ENCODE measurements at places on chromosomes 7 and 10. TPM values are rescaled to one million over a fixed set of nuclear protein-coding genes. Genes with fewer than 3 reads are reported as not detected.

The CDC14C gene
- total RNA-seq = not detected

The SPDYE6 gene
- not detected for total RNA-seq

The MXI1 gene
- 16.6 TPM for total RNA-seq

The NANOS1 gene
- total RNA-seq = 2.9 TPM

The TMEM176B gene
- total RNA-seq = 1.6 TPM

The LIPJ gene
- total RNA-seq = not detected

The ELAPOR2 gene
- 41.6 TPM for total RNA-seq

The CALN1 gene
- 10.5 TPM for total RNA-seq

The GIMAP8 gene
- 0.09 TPM for total RNA-seq

The TES gene
- total RNA-seq = 48.5 TPM

The FOXK1 gene
- 17.1 TPM for total RNA-seq

DNA sequence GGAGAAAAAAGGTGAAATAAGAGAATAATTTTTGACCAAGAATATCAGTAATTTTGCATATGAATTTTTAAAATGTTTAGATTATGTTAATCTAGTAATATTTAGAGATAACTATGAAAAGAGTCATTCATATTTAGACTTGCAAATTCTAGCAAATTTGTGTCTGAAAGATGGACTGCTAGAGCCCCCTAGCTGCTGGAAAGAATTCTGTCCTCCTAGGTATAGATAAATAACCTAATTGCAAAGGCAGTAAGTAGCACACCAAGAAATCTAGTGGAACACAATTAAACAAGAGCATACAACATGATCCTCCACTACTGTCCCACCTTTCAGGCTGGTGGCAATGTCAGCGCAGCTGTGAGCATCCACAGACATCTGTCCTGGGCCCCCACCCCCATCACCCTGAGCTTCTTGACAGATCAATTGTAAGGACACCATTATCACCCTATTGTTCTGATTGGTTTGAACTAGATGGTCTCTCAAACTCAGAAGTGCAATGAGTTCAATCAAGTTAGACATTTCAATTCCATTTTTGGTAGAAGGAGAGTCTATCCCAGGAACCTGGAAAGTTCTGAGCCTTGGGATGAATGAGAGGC is 15.0 kb upstream of the GFRA1 start:
- DNase-seq = peak; percentile 36
- no peaks in the 10 kb centered on the region for H3K27me3 ChIP-seq
- no peaks in the 10 kb centered on the region for H3K36me3 ChIP-seq
- no peak overlapping the region for H3K4me3 ChIP-seq

DNA sequence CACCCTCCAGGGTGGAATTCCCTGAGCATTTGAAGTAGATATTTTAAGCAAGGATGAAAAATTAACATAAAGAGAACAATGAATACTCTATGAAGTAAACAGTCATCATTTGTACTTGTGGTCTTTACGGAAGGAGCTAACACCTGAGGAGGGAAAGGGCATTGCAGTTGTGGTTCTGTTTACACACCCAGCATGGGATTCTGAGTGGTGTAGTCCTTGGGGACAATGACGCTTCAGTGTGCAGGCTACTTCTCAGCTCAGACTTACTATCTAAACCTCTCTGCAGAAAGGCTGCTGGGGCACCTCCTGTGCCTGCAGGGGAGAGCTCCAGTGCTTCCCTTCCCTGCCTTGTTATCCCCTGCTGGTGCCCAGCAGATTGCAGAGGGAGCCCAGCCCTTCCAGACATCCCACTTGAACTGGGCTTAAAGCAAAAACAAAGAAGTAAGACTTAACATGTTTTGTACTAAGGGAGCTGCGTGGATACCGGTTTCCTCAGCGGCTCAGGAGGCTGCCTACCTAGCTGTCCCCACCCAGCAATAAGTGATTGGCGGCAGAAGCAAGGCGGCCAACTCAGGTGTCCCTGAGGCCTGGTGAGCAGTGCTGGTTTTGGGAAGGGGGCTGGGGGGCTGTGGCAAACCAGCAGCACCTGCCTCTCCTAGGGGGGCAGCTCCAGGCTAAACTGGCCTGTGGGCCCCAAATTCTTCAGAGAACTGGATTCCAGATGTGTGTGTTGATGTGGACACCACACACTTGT is 89.1 kb downstream of the CELF2 start:
- no peaks in the 10 kb centered on the region for H3K27me3 ChIP-seq
- peaks cover 44% of the 10 kb centered on the region for H3K4me1 ChIP-seq
- peak overlapping the region; percentile 47 for H3K27ac ChIP-seq
- no peak overlapping the region for H3K4me3 ChIP-seq

DNA sequence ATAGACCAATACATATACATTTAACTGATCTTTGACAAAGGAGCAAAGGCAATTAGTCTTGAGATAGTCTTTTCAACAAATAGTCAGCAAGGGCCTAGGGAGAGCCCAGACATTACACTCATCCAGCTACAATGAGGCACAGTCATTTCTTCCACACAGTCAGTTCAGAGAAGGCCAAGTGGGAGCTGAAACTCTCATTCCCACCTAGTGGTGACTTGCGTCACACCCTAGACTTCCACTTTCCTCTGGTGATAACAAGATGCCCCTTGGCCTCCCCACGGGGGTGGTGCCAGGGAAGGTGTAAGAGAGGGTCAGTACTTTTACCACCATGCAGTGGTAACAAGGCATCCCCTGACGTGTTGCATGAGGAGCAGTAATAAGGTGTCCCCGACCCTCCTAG is 8.0 kb downstream of the FRMPD2 start:
- no peak overlapping the region for H3K4me3 ChIP-seq
- H3K36me3 ChIP-seq = no peaks in the 10 kb centered on the region
- no peak overlapping the region for H3K27ac ChIP-seq
- H3K4me1 ChIP-seq = peaks cover 10% of the 10 kb centered on the region
- DNase-seq = no peak

DNA sequence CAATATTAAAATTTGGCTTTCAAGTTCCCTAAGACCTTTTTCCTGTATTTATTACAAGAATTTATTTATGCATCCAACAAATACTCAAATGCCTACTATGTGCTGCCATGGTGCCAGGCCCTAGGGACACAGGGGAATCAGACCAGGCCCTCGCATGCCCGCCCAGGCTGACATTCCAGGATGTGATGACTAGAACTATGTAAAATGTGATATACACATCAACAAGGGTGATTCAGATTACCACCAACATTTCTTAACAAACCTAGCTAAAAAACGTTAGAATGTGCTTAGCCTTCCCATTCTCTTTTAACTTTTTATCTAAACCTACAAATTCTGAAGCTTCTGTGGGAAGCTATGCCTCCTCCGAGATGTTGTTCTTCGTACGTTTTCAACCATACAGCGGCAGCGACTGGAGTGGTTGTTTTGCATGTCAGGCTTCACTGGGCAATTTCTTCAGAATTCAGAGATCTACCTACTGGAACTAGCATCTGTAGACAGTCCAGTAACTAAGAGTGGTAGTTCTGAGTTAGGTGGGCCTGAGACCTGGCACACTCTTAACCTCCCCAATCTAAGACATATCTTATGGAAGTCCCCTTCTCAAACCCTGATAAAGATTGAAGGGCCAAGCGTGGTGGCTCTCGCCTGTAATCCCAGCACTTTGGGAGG is 22.1 kb downstream of the GNA12 start:
- peak overlapping the region; percentile 100 for H3K27ac ChIP-seq
- H3K4me1 ChIP-seq = peaks cover 94% of the 10 kb centered on the region
- peaks cover under 1% of the 10 kb centered on the region for H3K36me3 ChIP-seq
- H3K27me3 ChIP-seq = no peaks in the 10 kb centered on the region

- H3K27ac ChIP-seq = no peak overlapping the region
- peaks cover 51% of the 10 kb centered on the region for H3K4me1 ChIP-seq
- DNase-seq = peak; percentile 70
Observed at GRCh38 chr10:93746844-93747284, 10.9 kb upstream of the LGI1 start.

DNA sequence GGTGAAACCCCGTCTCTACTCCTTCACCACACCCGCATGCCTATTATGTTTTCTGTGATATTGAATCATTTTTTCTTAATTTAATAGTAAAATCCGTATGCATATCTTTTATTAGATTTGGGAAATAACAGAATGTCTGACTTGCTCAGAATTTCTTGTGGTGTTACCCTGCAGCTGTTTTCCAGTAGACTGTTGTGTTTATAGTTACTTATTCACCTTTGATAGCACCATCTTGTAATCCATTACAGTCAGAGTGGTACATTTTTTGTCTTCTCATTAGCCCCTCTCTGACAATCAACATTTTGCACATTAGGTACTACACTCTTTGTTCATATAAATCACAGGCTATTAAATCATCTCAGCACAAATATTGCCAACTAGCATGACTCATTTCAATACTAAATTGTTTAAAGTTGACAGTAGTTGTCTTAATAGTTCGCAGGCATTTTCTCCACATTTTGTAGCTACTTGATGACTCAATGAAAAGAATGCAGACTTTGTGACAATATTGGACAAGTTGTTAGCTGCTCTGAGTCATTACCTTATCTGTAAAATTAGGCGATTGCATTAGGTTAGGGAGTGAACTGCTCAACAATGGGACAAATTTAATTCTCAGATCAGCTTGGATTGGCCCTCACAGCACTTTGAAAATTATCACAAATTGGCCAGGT is 17.8 kb upstream of the SLC16A12 start:
- no peak for DNase-seq
- H3K27ac ChIP-seq = no peak overlapping the region
- peaks cover 4% of the 10 kb centered on the region for H3K4me1 ChIP-seq
- H3K4me3 ChIP-seq = no peak overlapping the region

- H3K27me3 ChIP-seq = no peaks in the 10 kb centered on the region
- DNase-seq = no peak
- H3K36me3 ChIP-seq = no peaks in the 10 kb centered on the region
- H3K4me1 ChIP-seq = no peaks in the 10 kb centered on the region
Observed at GRCh38 chr10:9038146-9038714, 983.7 kb downstream of the GATA3 start.

DNA sequence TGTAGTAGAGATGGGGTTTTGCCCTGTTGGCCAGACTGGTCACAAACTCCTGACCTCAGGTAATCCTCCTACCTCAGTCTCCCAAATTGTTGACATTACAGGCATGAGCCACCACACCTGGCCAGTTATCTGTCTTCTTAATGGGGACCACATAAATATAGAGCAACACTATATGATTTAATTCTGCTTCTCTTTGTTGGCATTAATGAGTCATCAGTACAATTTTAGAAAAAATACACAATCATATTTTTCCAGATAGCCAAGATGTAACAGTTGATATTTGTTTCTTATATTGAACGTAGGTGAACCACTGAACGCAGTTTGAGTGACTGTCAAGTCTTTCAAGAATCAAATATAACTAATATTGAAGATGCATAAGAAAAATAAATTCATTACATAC is 48.5 kb downstream of the LCOR start:
- 0 out of 2 replicates have a peak, but pooled peaks cover 3% of the 10 kb centered on the region for H3K36me3 ChIP-seq
- no peak overlapping the region for H3K4me3 ChIP-seq
- peaks cover 11% of the 10 kb centered on the region for H3K4me1 ChIP-seq
- no peak for DNase-seq
- H3K27ac ChIP-seq = no peak overlapping the region

DNA sequence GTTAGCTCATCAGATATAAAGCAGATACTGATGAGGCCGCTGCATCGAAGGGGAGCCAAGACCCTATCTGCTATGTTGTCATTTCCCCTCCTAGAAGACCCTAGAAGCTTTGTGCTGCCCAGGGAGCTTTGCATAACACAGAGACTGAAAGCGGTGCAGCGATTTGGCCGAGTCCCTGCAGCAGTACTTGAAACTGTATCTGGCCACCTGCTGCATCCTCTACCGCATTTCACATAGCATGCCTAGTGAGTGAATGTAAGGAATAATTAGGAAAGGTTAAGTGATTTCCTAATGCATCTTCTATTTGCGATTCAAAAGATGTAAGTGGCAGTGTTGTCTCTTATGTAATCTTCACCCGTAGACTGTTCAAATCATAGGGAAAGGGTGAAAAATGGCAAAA is 106.7 kb downstream of the LRMDA start:
- H3K27me3 ChIP-seq = peaks cover 46% of the 10 kb centered on the region
- H3K4me3 ChIP-seq = no peak overlapping the region
- H3K27ac ChIP-seq = no peak overlapping the region
- peak; percentile 48 for DNase-seq

DNA sequence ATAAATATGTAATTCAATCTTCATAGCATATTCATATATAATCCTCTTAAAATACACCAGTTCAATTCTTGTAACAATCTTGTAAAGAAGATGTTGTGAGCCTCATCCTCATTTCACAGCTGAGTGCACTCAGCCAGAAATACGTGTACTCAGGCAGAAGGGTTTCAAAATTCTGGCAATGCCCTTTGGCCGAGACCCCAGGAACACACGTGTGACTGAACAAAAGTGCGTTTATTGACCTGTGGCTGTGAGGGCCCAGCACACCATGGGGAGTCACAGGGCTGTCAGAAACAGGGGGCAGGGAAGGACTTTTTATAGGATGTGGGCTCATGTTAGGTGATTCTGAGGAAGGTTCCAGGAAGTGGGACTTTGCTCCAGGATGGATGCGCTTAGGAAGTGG is 21.5 kb downstream of the GIMAP8 start:
- H3K4me1 ChIP-seq = peaks cover 4% of the 10 kb centered on the region
- no peak for DNase-seq
- no peak overlapping the region for H3K27ac ChIP-seq
- peaks cover 35% of the 10 kb centered on the region for H3K27me3 ChIP-seq
- H3K4me3 ChIP-seq = no peak overlapping the region

- DNase-seq = no peak
- peaks cover 75% of the 10 kb centered on the region for H3K4me1 ChIP-seq
- no peak overlapping the region for H3K4me3 ChIP-seq
- no peaks in the 10 kb centered on the region for H3K36me3 ChIP-seq
Observed at GRCh38 chr7:83689855-83690254, 40.9 kb upstream of the SEMA3E start.

DNA sequence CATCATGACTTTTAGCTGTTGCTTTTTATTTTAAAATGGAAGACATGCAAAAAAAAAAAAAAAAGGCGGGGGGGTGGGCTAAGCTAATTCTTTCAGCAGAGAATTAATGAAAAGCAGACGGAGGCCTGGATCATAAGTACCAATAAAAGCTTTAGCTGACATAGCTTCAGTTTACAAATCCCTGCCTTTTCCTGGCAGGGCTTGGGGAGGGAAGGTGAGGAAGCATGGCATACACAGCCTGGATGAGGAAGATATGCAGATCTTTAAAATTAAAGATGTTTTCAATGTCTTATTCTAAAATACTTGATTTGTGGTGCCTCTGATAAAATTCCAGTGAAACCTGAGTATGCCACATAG is 57.0 kb downstream of the ICA1 start:
- no peak for DNase-seq
- H3K4me1 ChIP-seq = peaks cover 48% of the 10 kb centered on the region
- H3K27ac ChIP-seq = no peak overlapping the region
- peaks cover 8% of the 10 kb centered on the region for H3K36me3 ChIP-seq
- no peaks in the 10 kb centered on the region for H3K27me3 ChIP-seq
- no peak overlapping the region for H3K4me3 ChIP-seq

- no peaks in the 10 kb centered on the region for H3K36me3 ChIP-seq
- peaks cover 96% of the 10 kb centered on the region for H3K27me3 ChIP-seq
- no peak overlapping the region for H3K27ac ChIP-seq
- peaks cover 18% of the 10 kb centered on the region for H3K4me1 ChIP-seq
- DNase-seq = no peak
Observed at GRCh38 chr10:22341190-22341925, 3.9 kb upstream of the SPAG6 start.

GRCh38 chr10:114515298-114515914 is 111.1 kb upstream of the AFAP1L2 start:
- peak overlapping the region; percentile 79 for H3K27ac ChIP-seq
- H3K4me1 ChIP-seq = peaks cover 57% of the 10 kb centered on the region
- no peak for DNase-seq
- H3K36me3 ChIP-seq = no peaks in the 10 kb centered on the region
- no peaks in the 10 kb centered on the region for H3K27me3 ChIP-seq

All from WTC11 (cell line).